ENCODE measurements at places on chromosomes 13 and 19.

DNA sequence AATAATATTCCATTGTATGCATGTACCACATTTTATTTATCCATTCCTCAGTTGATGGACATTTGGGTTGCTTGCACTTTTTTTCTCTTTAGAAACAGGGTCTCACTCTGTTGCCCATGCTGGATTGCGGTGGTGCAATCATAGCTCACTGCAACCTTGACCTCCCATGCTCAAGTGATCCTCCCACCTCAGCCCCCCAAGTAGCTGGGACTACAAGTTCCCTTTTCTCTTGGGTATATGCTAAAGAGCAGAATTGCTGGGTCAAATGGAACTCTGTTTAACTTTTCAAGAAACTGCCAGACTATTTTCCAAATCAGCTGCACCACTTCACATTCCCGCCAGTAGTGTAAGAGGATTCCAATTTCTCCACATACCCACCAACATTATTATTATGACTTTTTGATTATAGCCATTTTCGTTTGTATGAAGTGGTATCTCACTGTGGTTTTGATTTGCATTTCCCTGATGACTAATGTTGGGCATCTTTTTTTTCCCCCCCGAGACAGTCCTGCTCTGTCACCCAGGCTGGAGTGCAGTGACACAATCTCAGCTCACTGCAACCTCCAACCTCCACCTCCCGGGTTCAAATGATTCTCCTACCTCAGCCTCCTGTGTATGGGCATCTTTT is 7.6 kb upstream of the IPO5 start:
- H3K36me3 ChIP-seq = no peaks in the 10 kb centered on the region
- H3K27ac ChIP-seq = no peak overlapping the region
- H3K4me3 ChIP-seq = no peak overlapping the region
- H3K4me1 ChIP-seq = no peaks in the 10 kb centered on the region
- no peaks in the 10 kb centered on the region for H3K27me3 ChIP-seq

DNA sequence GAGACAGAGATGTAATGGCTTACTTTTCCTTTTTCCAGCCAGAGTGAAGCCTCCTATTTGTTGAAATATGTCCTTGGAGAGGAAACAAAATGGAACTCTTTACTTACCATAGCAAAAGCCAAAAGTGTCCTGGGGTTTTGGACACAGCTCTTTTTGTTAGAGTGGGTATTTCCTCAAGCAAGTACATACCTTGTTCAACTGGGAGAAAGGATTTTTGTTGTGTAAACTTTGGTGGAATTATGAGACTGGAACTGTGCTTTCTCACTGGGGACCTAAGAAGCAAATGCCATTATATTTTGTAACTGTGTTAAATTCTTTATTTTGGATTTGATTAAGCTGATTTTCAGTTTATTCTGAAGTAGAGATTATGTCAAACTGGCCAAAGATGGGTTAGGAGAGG is 58.4 kb downstream of the CYSLTR2 start:
- H3K27me3 ChIP-seq = no peaks in the 10 kb centered on the region
- H3K27ac ChIP-seq = no peak overlapping the region
- no peaks in the 10 kb centered on the region for H3K4me1 ChIP-seq
- DNase-seq = no peak
- no peak overlapping the region for H3K4me3 ChIP-seq
- no peaks in the 10 kb centered on the region for H3K36me3 ChIP-seq

DNA sequence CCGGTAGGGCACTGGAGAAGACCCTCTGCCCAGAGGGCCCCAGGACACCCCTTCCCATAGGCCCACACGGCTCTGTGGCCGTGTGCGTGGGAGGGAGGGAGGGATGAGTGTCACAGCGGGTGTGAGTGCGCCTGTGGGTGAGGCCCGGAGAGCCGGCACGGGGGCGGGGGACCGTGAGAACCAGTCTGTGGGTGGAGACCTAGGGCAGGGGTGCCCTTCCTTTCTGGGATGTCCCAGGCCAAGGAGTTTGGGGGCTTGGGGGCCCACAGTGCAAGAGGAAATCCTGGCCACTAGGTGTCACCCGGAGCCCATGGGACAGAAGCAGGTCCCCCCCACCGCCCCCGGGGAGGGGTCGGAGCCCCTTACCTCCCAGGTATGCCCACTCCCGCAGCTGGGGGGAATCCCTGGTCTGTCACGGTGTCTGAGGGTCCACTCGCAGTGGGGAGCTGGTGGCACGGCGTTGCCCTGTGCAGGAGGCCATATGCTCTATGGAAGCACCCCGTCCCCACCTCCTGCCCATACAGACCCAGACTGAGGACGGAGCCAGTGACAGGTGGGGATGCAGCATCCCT is 16.0 kb upstream of the SLC7A10 start:
- no peaks in the 10 kb centered on the region for H3K4me1 ChIP-seq
- DNase-seq = peak; percentile 55
- H3K36me3 ChIP-seq = no peaks in the 10 kb centered on the region
- no peaks in the 10 kb centered on the region for H3K27me3 ChIP-seq

- no peaks in the 10 kb centered on the region for H3K36me3 ChIP-seq
- no peak overlapping the region for H3K27ac ChIP-seq
- no peak for DNase-seq
- H3K4me3 ChIP-seq = no peak overlapping the region
- H3K4me1 ChIP-seq = no peaks in the 10 kb centered on the region
- no peaks in the 10 kb centered on the region for H3K27me3 ChIP-seq
Observed at GRCh38 chr13:53207556-53207955, 178.9 kb downstream of the OLFM4 start.

DNA sequence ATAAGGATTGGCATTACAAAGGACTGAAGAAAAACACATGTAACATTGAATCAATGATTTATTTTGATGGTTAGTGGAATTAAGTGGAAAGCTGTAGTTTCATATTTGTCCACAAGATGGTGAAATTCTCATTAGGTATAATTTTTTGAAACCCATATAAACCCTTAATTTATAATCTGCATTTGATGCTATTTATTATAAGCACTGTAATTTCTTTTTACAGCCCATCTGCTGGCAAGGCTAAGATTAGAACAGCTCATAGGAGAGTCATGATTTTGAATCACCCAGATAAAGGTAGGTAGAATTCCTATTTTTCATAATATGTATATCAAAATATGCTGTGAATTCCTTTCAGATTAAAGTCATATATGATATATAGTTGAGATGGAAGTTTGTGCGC is 62.2 kb downstream of the DNAJC15 start:
- no peak overlapping the region for H3K27ac ChIP-seq
- H3K4me1 ChIP-seq = peaks cover 6% of the 10 kb centered on the region
- DNase-seq = peak; percentile 41

GRCh38 chr19:55390461-55390880 is 4.7 kb downstream of the RPL28 start:
- H3K4me3 ChIP-seq = no peak overlapping the region
- H3K36me3 ChIP-seq = peaks cover 48% of the 10 kb centered on the region
- peaks cover 24% of the 10 kb centered on the region for H3K4me1 ChIP-seq
- peak overlapping the region; percentile 10 for H3K27ac ChIP-seq

GRCh38 chr19:1616875-1617274 is 11.6 kb upstream of the UQCR11 start:
- peak; percentile 54 for DNase-seq
- no peaks in the 10 kb centered on the region for H3K27me3 ChIP-seq
- no peaks in the 10 kb centered on the region for H3K36me3 ChIP-seq
- H3K27ac ChIP-seq = no peak overlapping the region

DNA sequence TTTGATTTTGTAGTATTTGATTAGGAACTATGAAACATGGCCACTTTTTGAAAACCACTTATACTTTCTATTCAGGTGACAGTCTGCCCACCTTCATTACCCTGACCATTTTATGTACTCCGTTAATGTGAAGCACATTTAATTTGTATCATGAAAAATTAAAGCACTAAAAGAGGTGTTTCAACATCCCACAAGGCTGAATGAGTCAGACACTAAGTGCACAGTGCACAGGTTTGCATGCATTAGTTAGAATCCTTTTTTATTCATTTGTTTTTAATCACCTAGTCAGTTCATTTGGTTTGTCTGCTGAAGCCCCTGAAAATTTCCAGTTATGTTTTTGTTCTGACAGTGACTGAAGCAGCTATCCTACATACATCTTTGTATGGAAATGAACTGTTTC is 271.0 kb downstream of the SLITRK5 start:
- no peaks in the 10 kb centered on the region for H3K27me3 ChIP-seq
- no peaks in the 10 kb centered on the region for H3K4me1 ChIP-seq
- DNase-seq = no peak
- H3K27ac ChIP-seq = no peak overlapping the region
- no peak overlapping the region for H3K4me3 ChIP-seq
- no peaks in the 10 kb centered on the region for H3K36me3 ChIP-seq

- no peaks in the 10 kb centered on the region for H3K27me3 ChIP-seq
- DNase-seq = no peak
- H3K4me1 ChIP-seq = no peaks in the 10 kb centered on the region
- H3K4me3 ChIP-seq = no peak overlapping the region
Observed at GRCh38 chr13:84044805-84045204, 162.5 kb upstream of the SLITRK1 start.

GRCh38 chr13:75180805-75181455 is 301.0 kb downstream of the TBC1D4 start:
- no peak overlapping the region for H3K27ac ChIP-seq
- H3K36me3 ChIP-seq = no peaks in the 10 kb centered on the region
- H3K4me1 ChIP-seq = no peaks in the 10 kb centered on the region
- no peaks in the 10 kb centered on the region for H3K27me3 ChIP-seq
- no peak for DNase-seq

DNA sequence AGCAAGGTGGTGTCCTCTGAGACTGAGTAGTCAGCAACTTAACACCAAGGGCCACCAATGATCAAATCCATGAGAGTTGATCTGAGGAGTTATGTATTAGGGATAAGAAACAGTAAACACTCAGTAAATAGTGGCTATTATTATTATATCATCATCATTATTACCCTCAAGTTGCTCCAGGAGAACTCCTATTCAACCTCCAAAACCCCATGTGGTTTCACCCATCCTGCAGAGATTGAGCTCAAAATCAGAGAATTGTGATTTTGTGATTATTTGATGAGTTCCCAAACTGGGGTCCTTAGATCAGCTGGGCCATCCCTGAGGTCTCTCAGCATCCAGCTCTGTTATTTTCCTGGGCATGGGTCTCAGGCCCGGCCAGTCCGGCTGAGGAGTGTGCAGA is 3.5 kb upstream of the CGB7 start:
- DNase-seq = no peak
- H3K4me1 ChIP-seq = peaks cover 21% of the 10 kb centered on the region

- peaks cover 36% of the 10 kb centered on the region for H3K4me1 ChIP-seq
- no peak overlapping the region for H3K27ac ChIP-seq
- no peak overlapping the region for H3K4me3 ChIP-seq
- H3K36me3 ChIP-seq = no peaks in the 10 kb centered on the region
- DNase-seq = no peak
- H3K27me3 ChIP-seq = no peaks in the 10 kb centered on the region
Observed at GRCh38 chr13:112579310-112579843, 8.6 kb downstream of the TUBGCP3 start.

- no peaks in the 10 kb centered on the region for H3K36me3 ChIP-seq
- H3K4me1 ChIP-seq = no peaks in the 10 kb centered on the region
- no peak overlapping the region for H3K27ac ChIP-seq
- H3K4me3 ChIP-seq = no peak overlapping the region
- H3K27me3 ChIP-seq = no peaks in the 10 kb centered on the region
Observed at GRCh38 chr13:106736941-106737340, 169.0 kb upstream of the ARGLU1 start.

DNA sequence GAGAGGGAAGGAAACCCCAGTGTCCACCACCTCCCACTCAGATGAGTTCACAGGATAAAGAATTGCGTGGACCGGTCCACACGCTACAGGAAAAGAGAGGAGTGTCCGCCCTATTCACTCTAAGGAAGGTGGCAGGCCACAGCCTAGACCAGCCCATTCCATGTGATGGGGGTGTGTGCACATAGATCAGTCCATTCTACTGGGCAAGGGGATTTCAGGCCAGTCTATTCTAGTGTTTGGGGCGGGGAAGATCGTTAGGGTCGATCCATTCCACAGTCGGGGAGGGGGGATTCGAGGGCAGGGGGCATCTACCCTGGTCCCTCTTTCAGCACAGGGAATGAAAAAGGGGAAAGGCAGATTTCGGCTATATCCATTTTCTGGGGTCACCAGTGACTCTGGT is 7.8 kb downstream of the FIZ1 start:
- H3K27me3 ChIP-seq = no peaks in the 10 kb centered on the region
- peaks cover 16% of the 10 kb centered on the region for H3K4me1 ChIP-seq
- no peak for DNase-seq
- no peak overlapping the region for H3K27ac ChIP-seq
- peaks cover 15% of the 10 kb centered on the region for H3K36me3 ChIP-seq
- no peak overlapping the region for H3K4me3 ChIP-seq

DNA sequence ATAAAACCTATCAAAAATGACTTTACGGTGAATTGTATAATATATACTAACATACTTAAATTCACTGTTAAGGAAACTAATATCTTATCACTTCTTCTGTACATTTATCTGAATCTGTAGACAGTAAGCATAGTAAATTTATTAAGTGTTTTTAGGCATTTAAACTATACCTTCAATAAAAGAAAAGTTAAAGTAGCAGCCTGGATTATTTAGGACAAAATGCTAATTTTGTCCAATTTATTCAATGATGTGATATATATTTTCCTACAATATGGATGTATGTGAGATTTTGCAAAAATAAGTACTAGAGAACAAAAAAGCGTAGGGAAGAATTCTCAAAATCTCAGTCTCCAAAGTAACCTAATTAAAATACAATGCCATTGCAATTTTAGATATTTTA is 299.9 kb downstream of the GPC5 start:
- no peak overlapping the region for H3K4me3 ChIP-seq
- H3K27me3 ChIP-seq = no peaks in the 10 kb centered on the region
- no peaks in the 10 kb centered on the region for H3K36me3 ChIP-seq
- no peak overlapping the region for H3K27ac ChIP-seq
- DNase-seq = no peak

DNA sequence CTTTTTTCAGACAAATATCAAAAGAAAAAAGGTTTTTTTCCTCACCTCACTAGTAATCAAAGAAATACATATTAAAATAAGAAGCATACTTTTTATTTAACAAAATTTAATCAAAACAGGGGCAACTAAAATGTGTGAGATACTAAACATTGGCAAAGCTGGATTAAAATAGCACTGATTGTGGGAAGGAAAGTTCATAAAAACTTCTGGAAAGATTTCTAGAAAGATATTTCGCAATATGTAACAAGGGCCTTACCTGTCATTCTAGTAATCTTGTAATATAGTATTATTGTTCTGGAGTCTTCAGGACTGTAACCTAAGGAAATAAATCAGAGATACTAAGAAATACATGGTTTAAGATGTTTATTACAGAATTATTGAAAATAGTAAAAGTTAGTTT is 482.5 kb downstream of the SUCLA2 start:
- H3K27me3 ChIP-seq = no peaks in the 10 kb centered on the region
- no peak overlapping the region for H3K4me3 ChIP-seq
- DNase-seq = no peak
- H3K27ac ChIP-seq = no peak overlapping the region

GRCh38 chr13:95247171-95247570 is 54.1 kb downstream of the ABCC4 start:
- no peaks in the 10 kb centered on the region for H3K36me3 ChIP-seq
- H3K27me3 ChIP-seq = no peaks in the 10 kb centered on the region
- H3K4me3 ChIP-seq = no peak overlapping the region
- no peak for DNase-seq
- no peaks in the 10 kb centered on the region for H3K4me1 ChIP-seq
- no peak overlapping the region for H3K27ac ChIP-seq

All from B cell (primary cell).